ENCODE measurements at places on chromosomes 16 and 17.

DNA sequence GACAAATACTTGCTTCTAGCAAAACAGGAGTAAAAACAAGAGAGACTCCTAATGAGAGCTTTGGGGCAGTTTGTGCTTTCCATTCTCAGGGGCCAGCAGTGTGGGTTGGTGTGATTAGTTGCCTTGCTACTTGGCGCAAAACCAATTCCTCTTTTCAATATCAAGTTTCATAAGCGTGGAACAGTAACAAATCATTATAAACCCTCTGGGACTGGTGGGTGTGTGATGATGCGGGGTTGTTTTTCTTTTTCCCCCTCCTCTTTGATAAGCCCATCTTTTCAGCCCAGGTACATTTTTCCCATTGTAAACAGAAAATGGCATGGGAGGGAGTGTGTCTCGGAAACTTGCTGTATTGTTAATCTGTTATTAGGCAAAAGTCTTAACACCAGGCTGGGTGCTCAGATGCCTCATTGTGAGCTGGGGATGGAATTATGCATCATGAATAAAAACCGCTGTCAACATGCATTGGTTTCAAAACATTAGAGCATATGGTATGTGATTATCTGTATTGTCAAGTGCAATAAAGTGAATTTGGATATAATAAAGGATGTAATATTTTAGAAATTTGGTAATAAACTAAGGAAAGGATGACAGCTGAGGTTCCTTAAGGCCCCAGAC is 166.4 kb downstream of the CCDC182 start:
- DNase-seq, result no peak

DNA sequence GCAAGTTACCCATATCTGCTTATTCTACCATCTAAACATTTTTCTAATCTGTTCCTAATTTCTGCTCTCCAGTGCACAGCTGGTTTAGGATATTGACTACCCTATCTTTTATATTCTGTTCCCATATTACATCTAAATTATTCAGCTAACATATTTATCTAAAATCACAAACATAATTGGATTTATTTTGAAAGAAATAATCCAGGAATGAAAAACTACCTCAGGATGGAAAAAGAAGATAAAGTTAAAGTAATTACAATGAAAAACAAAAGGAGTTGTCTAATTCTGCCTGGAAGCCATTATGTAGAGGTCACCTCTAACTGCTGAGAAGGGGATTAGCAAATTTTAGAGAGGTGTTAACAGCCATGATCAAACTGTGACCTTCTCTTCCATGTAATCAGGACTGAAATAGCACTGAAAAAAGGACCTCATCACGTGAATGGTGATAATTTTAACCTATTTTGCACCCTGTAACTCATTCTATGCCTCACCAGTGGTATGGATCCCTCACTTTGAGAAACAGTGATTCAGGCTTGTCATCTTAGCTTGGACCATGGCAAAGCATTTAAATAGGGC is 653.3 kb downstream of the CDH11 start:
- DNase-seq, result no peak

DNA sequence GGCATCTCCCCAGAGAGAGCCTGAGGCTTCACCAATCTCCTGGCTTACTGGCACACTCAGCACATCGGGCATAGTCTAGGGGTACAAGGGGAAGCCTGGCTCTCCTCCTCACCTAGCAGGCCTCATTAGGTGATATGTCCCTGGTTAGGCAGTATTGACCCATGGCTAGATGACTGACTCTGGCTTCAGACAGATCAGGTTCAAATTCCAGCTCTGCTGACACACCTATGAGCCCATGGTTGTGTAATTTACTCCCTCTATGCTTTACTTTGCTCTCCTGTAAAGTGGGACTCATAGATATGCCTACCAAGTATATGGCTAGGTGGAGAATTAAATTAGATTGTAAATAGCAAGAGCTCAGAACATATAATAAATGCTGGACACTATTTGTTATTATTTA is 157.3 kb upstream of the IRX3 start:
- no peak for DNase-seq

DNA sequence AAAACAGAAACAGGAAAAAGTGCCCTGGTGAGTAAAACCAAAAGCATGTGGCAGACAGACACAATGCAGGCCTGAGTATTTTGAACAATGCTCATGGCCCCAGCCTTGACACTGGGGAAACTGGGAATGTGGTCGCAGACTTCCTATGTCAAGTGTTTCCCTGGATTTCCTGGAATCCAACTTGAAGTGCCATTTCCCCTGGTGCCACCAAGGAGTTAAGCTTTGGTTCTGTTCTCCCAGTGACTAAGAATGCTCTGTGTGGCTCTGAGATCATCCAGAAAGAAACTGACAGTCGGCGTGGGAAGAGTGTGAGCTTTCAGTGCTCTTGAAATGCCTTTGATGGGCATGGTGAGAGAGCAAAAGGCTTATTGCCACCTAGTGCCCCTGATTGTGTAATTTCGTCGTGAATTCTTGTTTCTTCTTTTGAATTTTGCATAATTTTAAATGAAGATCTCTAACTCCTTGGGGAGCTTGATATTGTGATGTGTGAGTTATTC is 96.0 kb downstream of the YPEL2 start:
- no peak for DNase-seq

DNA sequence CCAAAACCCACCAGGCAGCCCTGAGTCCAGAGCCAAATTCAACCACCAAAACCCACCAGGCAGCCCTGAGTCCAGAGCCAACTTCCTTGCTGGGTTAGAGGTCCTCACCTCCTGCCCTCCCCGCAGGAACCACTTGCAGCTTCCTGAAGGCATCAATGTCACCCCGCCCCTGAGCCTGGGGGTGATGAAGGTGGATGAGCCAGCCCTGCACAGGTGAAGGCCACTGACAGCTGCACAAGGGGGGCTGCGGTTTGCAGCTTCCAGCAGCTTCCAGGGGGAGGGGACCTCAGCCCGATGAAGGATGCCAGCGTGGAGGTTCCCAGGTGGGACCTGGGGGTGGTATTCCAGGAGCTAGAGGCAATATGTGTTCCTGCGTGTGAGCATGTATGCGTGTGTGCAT is 7.6 kb upstream of the CSNK1D start:
- no peak for DNase-seq

- DNase-seq, result no peak
These were observed 93.0 kb downstream of the RAP1GAP2 start for GRCh38 chr17:2889256-2889655.

DNA sequence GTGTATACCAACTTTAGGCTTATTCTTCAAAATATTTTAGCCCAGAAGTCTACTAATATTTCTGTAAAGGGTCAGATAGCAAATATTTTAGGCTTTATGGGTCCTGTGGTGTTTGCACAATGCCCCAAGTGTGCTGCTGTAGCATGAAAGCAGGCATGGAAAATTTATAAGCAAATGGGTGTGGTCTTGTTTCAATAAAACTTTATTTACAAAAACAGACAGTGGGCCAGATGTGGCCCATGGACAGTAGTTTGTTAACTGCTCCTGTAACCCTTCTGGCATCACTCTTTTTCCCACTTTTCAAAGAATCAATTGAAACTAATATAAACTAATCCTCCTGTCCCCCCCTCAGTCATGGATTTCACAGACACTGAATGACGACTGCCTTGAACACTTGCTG is 410.7 kb downstream of the SHISA9 start:
- DNase-seq, result no peak

- no peak for DNase-seq
These were observed 25.0 kb downstream of the MPRIP start for GRCh38 chr17:17067257-17067656.

GRCh38 chr16:30991052-30991451 is 6.0 kb downstream of the HSD3B7 start:
- DNase-seq, result no peak

DNA sequence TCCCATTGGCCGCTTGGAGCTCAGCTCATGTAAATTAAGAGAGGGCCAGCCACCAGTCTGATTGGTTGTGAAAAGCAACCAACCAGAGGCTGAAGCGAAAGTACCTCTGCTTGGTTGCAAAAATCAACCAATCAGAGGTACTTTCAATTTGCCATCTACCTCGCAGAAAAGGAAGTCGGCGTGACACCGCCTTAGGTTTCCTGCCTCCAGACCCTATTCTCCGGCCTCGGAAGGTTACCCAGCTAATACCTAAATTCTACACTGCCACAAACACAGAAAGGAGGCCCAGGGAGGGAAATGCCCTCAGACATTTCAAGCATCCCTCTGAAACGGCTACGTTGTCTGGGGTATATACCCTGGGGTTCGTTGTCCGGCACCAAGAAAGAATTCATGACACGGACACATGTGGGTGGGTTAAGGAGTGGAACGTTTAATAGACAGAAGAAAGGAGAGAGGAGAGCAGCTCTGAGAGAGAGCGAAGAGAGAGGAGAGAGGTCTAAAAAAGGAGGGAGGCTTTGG is 481.3 kb downstream of the TMEM114 start:
- DNase-seq, result no peak

DNA sequence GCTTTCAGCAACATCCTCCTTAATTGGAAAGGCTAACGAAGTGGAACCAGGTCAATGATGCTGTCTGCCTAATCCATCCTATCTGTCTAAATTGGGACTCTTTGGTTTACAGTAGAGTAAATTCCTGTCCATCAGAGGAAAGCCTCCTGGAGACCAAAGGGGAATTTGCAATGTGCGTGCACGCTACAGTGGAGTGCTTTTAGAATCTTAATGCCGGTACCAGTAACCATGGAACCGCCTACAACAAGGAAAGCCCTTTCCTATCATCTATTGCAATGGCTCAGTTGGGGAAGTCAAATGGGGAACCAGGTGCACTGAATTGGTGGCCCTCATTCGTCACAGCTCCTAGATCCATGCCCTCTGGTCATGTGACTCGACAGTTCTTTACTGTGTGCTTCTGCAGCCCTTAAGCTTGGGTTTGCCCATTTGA is 110.1 kb downstream of the XYLT1 start:
- DNase-seq, result no peak

DNA sequence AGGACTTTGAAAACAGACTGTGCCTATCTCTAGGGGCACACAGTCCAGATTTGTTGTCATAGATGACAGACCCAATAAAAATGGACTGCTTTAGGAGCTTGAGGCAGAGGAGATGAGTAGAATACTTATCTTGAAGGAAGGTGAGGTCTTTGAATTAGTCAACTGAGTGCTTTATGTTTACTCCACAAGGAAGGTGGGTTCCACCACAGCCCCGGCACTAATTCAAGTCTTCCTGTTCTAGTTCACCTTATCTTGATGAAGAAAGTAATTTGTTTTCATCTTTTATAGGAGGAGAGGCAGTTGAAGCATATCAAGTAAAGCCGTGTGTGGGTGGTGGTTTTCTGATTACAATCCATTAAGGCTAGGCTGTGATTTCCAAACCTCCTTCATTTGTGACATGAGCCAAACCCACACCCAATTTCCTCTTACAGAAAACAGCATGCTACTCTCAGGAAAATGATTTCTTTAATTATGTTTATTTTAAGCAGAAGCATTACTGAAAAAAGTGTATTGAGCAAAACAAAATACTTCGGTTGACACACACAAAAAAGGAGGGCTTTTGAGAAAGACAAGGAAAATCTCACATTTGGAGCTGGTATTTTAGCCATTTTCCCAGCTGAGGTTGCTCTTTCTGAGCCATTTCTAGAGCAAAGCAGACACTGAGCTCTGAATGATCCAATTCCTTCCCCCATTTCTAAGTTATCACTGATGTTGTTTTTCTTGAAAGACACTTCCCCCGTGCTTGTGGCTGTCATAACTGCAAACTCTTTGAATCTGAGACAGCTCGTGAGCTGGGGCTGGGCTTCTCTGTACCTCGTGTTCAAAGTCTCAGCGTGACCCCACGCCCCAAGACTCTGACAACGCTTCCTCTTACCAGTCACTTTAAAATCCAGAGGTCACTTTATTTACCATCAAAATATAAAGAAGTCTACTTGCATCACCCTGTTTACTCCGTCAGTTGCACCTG is 35.4 kb downstream of the CDRT15 start:
- DNase-seq, result no peak

DNA sequence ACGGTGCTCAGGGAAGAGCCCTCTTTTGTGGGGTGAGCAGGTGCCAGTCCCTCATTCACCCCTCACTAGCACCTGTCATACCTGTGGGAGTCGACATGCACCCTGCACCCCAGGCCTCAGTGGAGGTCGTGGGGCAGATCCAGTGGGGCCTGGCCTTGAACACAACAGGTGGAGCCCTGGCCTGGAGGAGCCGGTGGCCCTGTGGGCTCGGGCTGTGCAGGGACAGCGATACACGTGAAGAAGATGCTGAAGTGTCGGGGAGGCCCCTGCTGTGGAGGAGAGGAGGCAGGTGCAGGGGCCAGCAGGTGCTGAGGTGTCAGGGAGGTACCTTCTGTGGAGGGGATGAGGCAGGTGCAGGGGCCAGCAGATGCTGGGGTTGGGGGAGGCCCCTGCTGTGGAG is 31.8 kb downstream of the ZNF750 start:
- no peak for DNase-seq

DNA sequence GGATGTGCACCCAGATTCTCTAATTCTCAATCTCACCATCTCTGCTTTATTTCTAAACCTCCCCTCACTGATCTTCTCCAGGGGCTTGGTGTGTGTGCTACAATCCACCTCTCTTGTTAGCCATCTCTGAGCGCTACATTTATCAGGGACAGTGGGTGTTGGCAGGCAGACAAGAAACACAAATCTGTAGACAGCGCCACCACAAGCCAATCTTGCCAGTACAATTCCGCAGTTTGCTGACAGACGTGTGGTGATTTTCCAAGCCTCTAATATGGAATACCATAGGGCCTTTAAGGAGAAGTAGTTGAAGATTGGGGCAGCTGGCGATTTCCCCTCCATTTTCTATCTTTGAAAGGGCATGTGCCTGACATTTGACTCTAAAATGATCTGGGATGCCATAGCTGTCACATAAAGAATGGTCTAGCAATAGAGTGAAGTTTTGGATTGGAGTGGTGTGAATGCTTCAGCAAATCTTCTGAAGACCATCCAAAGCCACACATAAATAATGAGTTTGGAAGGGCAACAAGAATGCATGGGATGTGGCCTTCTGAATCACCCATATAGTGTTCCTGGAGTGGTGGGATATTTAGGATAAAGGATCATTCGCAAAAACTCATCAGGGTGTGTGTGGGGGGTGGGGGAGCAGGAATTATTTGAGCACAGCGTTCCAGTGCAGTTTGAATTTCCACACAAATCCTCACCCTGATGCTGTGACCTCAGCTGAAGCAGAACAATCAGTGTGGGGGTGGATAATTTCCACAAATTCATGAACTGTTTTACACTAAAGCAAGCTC is 12.0 kb upstream of the ANKFN1 start:
- DNase-seq, result no peak

- no peak for DNase-seq
These were observed 41.6 kb downstream of the SHISA6 start for GRCh38 chr17:11282586-11282985.

GRCh38 chr16:19522397-19522732 is 467 bp upstream of the GDE1 start:
- no peak for DNase-seq

- DNase-seq, result no peak
These were observed 152.0 kb downstream of the LGALS9B start for GRCh38 chr17:20315311-20315710.

GRCh38 chr16:54928411-54929089 is 2.1 kb upstream of the IRX5 start:
- DNase-seq, result no peak

- DNase-seq, result no peak
These were observed 110.4 kb downstream of the MRTFB start for GRCh38 chr16:14181371-14182050.

All from foreskin melanocyte (primary cell).